ENCODE measurements at places on chromosomes 2 and 18. TPM values are rescaled to one million over a fixed set of nuclear protein-coding genes. Genes with fewer than 3 reads are reported as not detected.

DNA sequence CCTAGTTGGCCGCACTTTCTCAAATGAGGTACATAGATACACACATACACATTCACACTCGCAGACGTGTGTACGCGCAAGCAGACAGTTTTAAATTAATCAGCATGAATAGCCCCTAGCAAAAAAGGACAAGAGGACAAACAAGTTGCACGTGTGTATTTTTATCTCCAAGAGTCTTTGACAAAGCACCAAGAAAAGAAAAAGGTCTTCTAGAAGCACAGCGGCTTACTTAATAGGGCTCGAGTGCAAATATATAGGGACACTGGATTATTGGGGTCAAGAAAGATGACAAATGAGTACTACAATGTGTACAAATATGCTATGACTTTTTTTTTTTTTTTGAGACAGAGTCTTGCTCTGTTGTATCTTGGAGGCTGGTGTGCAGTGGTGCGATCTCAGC lies 1.7 kb upstream of the BCL2 start:
- DNase-seq, result no peak

GRCh38 chr18:621291-622043 lies 24.7 kb downstream of the CLUL1 start:
- no peak for DNase-seq

DNA sequence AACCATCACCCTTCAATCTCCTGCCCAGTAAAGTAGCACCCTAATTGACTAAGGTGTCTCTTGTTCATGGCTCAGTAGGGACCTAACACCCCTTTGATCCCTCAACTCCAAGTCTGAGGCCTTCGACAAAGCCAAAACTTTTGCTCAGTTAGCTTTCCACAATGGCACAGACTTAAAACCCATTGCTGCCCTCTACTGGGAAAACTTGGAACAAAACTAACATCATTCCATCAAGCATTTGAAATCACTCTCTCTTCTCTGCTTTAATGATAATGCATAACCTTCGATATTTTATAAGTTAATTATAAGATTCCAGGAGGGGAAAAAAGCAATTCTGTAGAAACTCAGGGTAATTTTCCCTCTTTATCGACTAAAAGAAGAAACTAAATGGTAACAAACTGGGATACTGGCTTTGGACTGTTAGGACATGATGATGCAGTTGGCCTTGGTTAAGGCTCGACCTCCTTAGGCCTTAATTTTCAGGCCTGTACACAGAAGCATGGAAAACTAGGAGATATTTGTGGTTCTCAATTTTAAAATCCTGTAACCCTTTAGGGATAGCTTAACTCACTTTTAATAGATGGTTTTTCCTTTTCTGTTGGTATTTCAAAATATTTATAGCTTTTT lies 127.8 kb downstream of the STK39 start:
- peak; percentile 57 for DNase-seq

- no peak for DNase-seq
Measured at GRCh38 chr2:33931164-33931563, 332.1 kb upstream of the FAM98A start.

DNA sequence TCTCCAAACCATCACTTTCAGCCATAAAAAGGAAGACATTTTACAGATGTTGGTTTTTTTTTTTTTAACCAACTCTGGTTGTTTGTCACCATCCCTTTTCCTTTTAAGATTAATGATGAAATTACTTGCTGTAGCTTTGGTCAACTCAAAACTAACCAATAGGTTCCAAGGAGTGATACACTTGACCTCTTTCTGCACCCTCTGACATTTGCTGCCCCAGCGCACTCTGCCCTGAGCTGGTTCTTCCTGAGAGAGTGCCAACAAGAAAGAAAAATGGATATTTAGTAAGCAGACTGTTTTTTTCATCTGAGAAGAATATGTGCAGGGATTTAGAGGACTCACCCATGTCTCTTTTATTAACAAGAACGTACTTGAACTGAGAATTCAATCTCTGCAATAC lies 520.0 kb downstream of the TXNL1 start:
- no peak for DNase-seq

- no peak for DNase-seq
Measured at GRCh38 chr2:45180033-45180746, 170.9 kb upstream of the SIX2 start.

The GULP1 gene
- total RNA-seq, result 234 TPM

The ELOA2 gene
- not detected for total RNA-seq

The UGT1A4 gene
- total RNA-seq, result not detected

The LCLAT1 gene
- total RNA-seq, result 19.0 TPM

Measured in A172 (cell line).